ENCODE measurements at places on chromosomes 1 and 21.
A peak's percentile ranks its signal among the peaks of the same experiment; 100 is the strongest.

GRCh38 chr1:77415579-77415978, 133.8 kb downstream of the AK5 start:
- no peak for DNase-seq

GRCh38 chr1:209589440-209589839, 5.9 kb downstream of the CAMK1G start:
- no peak for DNase-seq

- DNase-seq, result peak; percentile 23
These were observed 56.9 kb downstream of the SLC45A1 start for GRCh38 chr1:8374812-8375211.

GRCh38 chr1:12272770-12273169, 42.9 kb downstream of the VPS13D start:
- DNase-seq, result no peak

GRCh38 chr1:42319128-42319851, 15.7 kb downstream of the FOXJ3 start:
- no peak for DNase-seq

DNA sequence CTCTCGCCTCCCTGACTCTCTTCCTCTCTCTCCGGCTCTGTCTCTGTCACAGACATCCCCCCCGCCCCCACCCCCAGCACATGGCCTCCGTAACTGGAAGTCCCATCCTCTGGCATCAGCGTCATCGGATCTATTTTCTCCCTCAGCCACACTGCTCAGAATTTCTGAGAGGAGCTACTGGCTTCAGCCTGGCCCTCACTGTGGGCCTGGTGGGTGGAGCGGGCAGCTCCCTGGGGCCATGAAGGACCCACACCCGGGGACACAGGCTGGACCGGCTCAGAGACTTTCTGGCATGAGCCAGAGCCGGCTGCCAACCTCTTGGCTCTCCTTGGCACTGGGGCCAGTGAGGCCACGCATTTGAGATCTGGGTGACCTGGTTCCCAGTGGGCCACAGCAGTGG, 61.2 kb upstream of the CASZ1 start:
- no peak for DNase-seq

GRCh38 chr1:156750711-156751450, 594 bp downstream of the HDGF start:
- no peak for DNase-seq

DNA sequence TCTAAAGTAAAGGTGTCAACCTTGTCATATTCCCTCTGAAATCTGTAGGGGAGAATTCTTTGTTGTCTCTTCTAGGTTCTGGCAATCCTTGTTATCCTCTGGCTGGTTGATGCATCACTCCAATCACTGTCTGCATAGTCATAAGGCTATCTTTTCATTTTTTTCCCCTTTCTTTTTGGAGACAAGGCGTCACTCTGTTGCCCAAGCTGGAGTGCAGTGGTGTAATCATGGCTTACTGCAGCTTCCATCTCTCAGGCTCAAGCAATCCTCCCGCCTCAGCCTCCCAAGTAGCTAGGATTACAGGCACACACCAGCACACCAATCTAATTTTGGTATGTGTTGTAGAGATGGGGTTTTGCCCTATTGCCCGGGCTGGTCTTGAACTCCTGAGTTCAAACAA, 12.9 kb downstream of the DPYD start:
- no peak for DNase-seq

GRCh38 chr1:159911326-159912070, 11.5 kb upstream of the CFAP45 start:
- no peak for DNase-seq

DNA sequence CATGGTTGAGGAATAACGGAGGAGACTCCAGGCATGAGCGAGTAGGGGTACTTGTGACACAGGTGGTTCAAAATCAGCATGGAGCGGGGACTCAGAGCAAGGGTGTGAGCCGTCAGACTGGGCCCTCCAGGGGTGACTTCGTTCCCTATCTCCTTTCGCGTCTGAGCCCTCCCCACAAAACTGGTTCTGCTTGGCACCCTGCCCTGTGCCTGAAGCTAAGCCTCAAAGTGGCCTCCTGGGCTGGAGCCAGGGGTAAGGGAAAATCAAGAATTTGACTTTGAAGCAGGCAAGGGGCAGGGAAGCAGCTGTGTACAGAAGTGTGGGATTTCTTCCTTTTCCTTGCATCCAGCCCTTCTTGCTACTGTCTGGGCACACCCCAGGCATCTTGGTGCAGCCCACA, 331.5 kb upstream of the AJAP1 start:
- no peak for DNase-seq

- DNase-seq, result no peak
These were observed 2.7 kb downstream of the PDIK1L start for GRCh38 chr1:26114165-26114927.

DNA sequence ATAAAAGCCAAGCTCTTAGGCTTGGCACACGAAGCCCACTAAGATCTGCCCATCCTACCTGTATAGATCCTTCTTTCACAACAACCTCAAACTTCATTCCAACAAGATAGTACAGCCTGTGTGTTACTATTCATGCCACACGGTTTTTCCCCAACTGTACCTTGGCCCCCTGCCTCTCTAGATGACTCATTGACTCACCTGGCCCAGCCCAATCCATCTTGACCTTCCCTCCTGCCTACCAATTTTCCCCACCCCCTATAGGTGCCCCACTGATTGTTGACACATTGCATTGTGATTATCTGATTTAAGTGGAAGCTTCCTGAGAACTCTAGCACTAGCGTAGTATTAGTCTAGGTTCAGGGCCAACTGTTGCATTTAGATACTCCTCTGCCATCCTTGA, 2.0 kb upstream of the CD101 start:
- no peak for DNase-seq

- DNase-seq, result no peak
These were observed 3.9 kb upstream of the POU3F1 start for GRCh38 chr1:38050397-38051078.

DNA sequence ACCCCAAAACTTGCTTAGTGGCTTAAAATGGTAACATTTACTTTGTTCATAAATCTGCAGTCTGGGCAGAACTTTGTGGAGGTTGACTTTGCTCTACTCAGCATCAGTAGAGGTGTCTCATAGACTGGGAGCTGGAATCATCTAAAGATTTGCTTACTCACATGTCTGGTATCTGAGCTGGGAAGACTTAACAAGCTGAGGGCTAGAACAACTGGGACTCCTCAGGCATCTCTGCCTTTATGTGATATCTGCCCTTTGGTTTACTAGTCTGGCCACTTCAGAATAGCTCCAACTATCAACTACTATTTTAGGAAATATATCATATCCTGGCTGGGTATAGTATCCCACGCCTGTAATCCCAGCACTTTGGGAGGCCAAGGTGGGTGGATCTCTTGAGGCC, 82.5 kb downstream of the C4BPA start:
- no peak for DNase-seq

GRCh38 chr1:180775801-180776200, 136.9 kb upstream of the KIAA1614 start:
- no peak for DNase-seq

GRCh38 chr1:163414778-163415177, 93.0 kb downstream of the NUF2 start:
- DNase-seq, result no peak

DNA sequence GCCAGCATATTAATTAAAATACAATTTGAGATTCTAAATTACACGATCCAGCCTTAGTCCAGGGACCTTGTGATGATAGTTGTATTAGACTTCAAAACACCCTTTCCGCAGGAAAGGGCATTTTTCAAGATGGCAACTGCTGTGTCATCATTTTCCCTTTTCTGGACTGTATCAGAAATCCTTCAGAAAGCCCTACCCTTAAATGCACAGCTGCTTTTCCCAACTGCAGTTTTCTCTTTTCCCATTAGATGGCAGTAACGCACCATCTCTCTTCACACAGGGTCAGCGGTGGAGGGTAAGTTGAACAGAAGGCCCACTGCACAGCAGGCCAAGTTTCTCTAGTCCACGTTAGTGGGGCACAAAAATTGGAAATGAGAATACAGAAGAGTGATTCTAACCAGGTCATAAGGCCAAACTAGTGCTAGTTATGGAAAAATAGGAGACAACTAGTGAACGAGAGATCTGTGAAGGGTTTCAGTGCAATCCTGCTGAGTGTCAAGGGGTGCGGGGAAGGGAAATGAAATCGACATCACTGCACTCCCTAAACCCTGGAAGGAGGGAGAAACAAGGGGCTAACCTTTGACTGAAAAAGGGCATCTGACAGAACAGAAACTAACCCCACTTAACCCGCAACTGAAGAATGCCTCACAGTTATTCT, 22.1 kb upstream of the TDRD10 start:
- peak; percentile 67 for DNase-seq

GRCh38 chr1:42741706-42742105, 1.7 kb upstream of the CLDN19 start:
- DNase-seq, result no peak

- DNase-seq, result peak; percentile 51
These were observed 762.1 kb upstream of the NEGR1 start for GRCh38 chr1:73044241-73045036.

DNA sequence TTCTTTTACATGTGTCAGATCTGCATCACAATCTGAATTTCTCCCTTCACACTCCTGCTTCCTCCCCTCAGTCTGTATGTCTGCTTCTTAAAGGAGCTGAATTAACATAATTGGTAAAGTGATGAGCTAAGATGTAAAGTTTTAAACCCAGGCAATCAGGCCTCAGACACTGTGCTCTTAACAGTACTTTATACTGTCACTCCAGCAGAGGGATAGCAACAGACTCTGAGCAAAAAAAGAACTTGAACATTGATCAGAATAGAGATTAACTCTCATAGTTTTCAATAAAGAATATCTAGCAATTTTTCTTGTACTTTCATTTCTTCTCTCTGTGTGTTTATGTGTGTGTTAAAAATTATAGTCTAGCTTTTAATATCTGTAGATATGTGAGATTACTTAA, 110.3 kb downstream of the DUSP10 start:
- DNase-seq, result no peak

GRCh38 chr1:67639361-67639760, 45.6 kb upstream of the GADD45A start:
- DNase-seq, result no peak

DNA sequence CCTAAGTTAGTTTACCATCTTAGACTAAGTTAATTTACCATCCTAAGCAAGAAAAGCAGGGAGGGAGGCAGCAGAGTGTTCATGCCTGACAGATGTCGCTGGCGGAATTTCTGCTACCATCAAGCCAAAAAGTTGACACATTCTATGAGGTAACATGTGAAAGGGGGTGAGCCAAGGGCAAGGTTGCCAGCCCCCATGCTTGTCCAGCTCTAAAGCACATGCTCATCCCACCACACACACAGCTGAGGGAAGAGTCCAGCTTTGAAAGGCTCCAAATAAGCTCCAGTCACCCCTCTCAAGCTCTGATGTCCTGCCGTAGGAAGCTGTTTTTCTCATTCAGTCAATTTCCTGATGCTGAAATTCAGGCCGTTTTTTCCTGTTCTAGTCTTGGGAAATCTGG, 46.3 kb downstream of the EIF2D start:
- no peak for DNase-seq

- no peak for DNase-seq
These were observed 10.5 kb downstream of the NCMAP start for GRCh38 chr1:24566236-24566867.

DNA sequence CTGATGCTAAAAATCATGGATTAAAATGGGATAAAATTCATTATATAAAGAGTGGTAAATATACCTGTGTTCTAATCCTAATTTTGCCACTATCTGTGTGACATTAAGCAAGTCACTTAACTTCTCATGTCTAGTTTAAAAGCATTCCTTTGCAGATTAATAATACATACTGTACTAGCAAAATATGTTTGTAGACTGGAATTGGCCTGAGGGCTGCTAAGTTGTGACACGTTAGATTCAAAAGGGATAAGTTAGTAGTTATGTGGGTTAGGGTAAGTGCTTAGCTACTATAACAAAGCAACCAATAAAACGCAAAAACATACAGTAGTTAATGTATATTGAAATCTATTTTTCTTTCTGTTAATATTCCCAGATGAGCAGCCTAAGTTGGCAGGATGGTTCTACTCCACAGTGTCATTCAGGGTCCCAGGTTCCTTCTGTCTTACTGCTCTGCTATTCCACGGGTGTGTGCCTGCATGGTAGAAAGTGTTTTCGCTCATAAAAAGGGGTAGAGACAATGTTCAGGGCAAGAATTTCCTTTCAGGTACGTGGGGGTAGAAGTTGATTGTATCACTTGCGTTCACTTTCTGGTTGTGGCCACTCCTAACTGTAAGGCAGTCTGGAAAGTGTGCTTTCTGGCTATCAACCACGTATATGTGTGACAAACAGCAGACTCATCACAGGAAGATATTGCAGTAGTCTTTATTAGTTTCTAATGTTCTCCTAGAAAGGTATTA, 239.8 kb downstream of the NFIA start:
- no peak for DNase-seq

GRCh38 chr1:38834221-38834782, 25.3 kb downstream of the RRAGC start:
- DNase-seq, result no peak
